ENCODE measurements at places on chromosomes 3 and 15. TPM values are rescaled to one million over a fixed set of nuclear protein-coding genes. Genes with fewer than 3 reads are reported as not detected.
A peak's percentile ranks its signal among the peaks of the same experiment; 100 is the strongest.

GRCh38 chr3:194750491-194750828 is 64.8 kb downstream of the FAM43A start:
- H3K27me3 ChIP-seq = peaks cover 61% of the 10 kb centered on the region
- no peaks in the 10 kb centered on the region for H3K36me3 ChIP-seq
- H3K4me3 ChIP-seq = no peak overlapping the region
- no peaks in the 10 kb centered on the region for H3K4me1 ChIP-seq

The INTS14 gene
- 46.5 TPM for total RNA-seq

GRCh38 chr3:197567904-197568681 is 12.3 kb upstream of the BDH1 start:
- DNase-seq = no peak
- H3K4me1 ChIP-seq = no peaks in the 10 kb centered on the region
- H3K27ac ChIP-seq = no peak overlapping the region
- no peaks in the 10 kb centered on the region for H3K36me3 ChIP-seq
- H3K27me3 ChIP-seq = no peaks in the 10 kb centered on the region

- H3K4me1 ChIP-seq = no peaks in the 10 kb centered on the region
- H3K4me3 ChIP-seq = no peak overlapping the region
- no peak overlapping the region for H3K27ac ChIP-seq
Measured at GRCh38 chr3:51591231-51591630, 52.7 kb downstream of the RAD54L2 start.

DNA sequence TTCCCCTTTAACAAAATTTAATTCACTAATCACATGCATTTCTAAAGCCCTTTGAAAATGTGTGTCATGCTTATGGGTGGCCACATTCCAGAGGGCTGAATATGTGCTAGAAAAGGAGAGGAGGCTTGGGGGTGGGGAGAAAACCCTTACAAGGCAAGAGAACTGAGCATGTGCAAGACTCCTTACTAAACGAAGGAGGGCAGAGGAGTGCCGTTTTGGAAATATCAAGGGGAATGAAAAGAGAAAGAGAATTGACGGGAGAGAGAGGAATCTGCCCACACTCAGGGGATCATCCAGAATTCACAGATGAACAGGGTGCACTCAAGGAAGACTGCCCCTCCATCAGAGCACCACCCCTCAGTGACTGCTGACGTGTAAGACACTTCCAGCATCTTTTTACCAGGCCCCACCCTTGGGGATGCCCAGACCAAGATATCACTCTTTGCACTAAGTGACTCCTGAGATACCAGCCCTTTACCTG is 37.9 kb upstream of the TSC22D2 start:
- H3K4me3 ChIP-seq = no peak overlapping the region
- DNase-seq = peak; percentile 63
- no peaks in the 10 kb centered on the region for H3K4me1 ChIP-seq
- no peaks in the 10 kb centered on the region for H3K27me3 ChIP-seq

The C2CD4A gene
- total RNA-seq = not detected

- H3K27ac ChIP-seq = no peak overlapping the region
- H3K4me3 ChIP-seq = no peak overlapping the region
- DNase-seq = no peak
- H3K27me3 ChIP-seq = no peaks in the 10 kb centered on the region
- no peaks in the 10 kb centered on the region for H3K36me3 ChIP-seq
- no peaks in the 10 kb centered on the region for H3K4me1 ChIP-seq
Measured at GRCh38 chr3:110680450-110680849, 391.2 kb upstream of the NECTIN3 start.

DNA sequence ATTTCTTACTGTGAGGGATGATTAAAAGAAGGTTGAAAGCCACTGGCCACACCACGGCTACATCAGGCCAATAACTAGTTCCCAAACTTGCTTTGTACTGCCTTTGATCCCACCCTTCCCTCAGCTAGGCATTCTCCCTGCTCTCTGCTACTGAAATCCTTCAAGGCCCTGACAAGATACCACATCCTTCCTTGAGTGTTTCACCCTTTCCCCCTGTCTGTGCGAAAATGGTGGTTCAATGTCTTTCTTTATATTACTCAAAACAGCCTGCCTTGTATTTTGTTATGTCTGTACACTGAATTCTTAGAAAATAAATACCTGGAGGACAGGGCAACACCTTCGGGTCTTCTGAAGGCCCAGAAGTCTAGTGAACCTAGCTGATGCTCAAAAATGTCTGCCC is 932 bp upstream of the VPS8 start:
- H3K4me3 ChIP-seq = no peak overlapping the region
- H3K4me1 ChIP-seq = peaks cover 6% of the 10 kb centered on the region
- no peak for DNase-seq
- no peaks in the 10 kb centered on the region for H3K27me3 ChIP-seq

The STRIT1 gene
- not detected for total RNA-seq

The TMEM108 gene
- 9.9 TPM for total RNA-seq

GRCh38 chr15:51156957-51157356 is 62.3 kb upstream of the TNFAIP8L3 start:
- H3K4me3 ChIP-seq = no peak overlapping the region
- no peak for DNase-seq
- H3K27me3 ChIP-seq = peaks cover 15% of the 10 kb centered on the region
- H3K36me3 ChIP-seq = no peaks in the 10 kb centered on the region
- H3K4me1 ChIP-seq = 0 out of 3 replicates have a peak, but pooled peaks cover 4% of the 10 kb centered on the region

- no peaks in the 10 kb centered on the region for H3K27me3 ChIP-seq
- no peak overlapping the region for H3K27ac ChIP-seq
- DNase-seq = no peak
- no peaks in the 10 kb centered on the region for H3K36me3 ChIP-seq
- no peaks in the 10 kb centered on the region for H3K4me1 ChIP-seq
Measured at GRCh38 chr15:80760960-80761359, 18.2 kb upstream of the CEMIP start.

GRCh38 chr15:76866716-76867321 is 38.3 kb downstream of the SCAPER start:
- no peak overlapping the region for H3K4me3 ChIP-seq
- no peak overlapping the region for H3K27ac ChIP-seq
- DNase-seq = no peak
- H3K27me3 ChIP-seq = no peaks in the 10 kb centered on the region
- no peaks in the 10 kb centered on the region for H3K36me3 ChIP-seq

The SELENOS gene
- total RNA-seq = 37.9 TPM

GRCh38 chr3:10025205-10026083 is 793 bp upstream of the FANCD2 start:
- H3K4me1 ChIP-seq = peaks cover 10% of the 10 kb centered on the region
- H3K36me3 ChIP-seq = peaks cover 65% of the 10 kb centered on the region
- H3K27me3 ChIP-seq = no peaks in the 10 kb centered on the region
- peak overlapping the region; percentile 81 for H3K4me3 ChIP-seq

DNA sequence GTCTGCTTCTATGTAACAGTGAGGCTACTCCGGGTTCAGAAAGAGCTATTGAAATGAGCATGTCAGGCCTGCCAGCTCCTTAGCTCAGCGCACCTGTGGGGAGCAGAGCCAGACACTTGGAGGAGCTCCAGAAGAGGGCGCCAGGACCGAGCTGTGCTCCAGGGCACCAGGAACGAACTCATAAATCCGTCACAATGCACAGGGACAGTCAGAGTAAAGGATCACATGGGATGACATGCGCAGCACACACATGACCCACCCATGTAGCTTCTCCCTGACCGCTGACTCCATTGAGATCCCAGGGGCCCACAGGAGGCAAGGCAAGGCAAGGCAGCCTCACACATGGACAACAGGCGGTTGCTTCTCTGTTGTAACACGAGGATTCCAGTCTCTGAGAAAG is 26.0 kb upstream of the GNB5 start:
- no peaks in the 10 kb centered on the region for H3K36me3 ChIP-seq
- peak; percentile 9 for DNase-seq
- no peaks in the 10 kb centered on the region for H3K4me1 ChIP-seq
- H3K4me3 ChIP-seq = no peak overlapping the region

GRCh38 chr15:74043425-74044266 is 38.7 kb downstream of the GOLGA6A start:
- no peaks in the 10 kb centered on the region for H3K27me3 ChIP-seq
- H3K36me3 ChIP-seq = no peaks in the 10 kb centered on the region
- peak; percentile 8 for DNase-seq
- no peak overlapping the region for H3K27ac ChIP-seq

- no peaks in the 10 kb centered on the region for H3K36me3 ChIP-seq
- H3K4me3 ChIP-seq = 0 out of 2 replicates have a peak overlapping the region, but pooled peaks have one; percentile 11
- H3K27ac ChIP-seq = no peak overlapping the region
- H3K27me3 ChIP-seq = no peaks in the 10 kb centered on the region
Measured at GRCh38 chr3:188947401-188948280, 224.1 kb upstream of the TPRG1 start.

GRCh38 chr3:60935709-60936108 is 315.5 kb downstream of the FHIT start:
- no peak for DNase-seq
- H3K4me1 ChIP-seq = no peaks in the 10 kb centered on the region
- no peak overlapping the region for H3K27ac ChIP-seq
- no peaks in the 10 kb centered on the region for H3K27me3 ChIP-seq
- no peaks in the 10 kb centered on the region for H3K36me3 ChIP-seq

GRCh38 chr3:129722527-129722926 is 116.1 kb upstream of the PLXND1 start:
- no peaks in the 10 kb centered on the region for H3K4me1 ChIP-seq
- H3K4me3 ChIP-seq = no peak overlapping the region
- no peak overlapping the region for H3K27ac ChIP-seq
- H3K27me3 ChIP-seq = no peaks in the 10 kb centered on the region
- H3K36me3 ChIP-seq = no peaks in the 10 kb centered on the region
- DNase-seq = no peak

- H3K4me1 ChIP-seq = no peaks in the 10 kb centered on the region
- H3K36me3 ChIP-seq = no peaks in the 10 kb centered on the region
- no peaks in the 10 kb centered on the region for H3K27me3 ChIP-seq
- no peak overlapping the region for H3K27ac ChIP-seq
- no peak for DNase-seq
Measured at GRCh38 chr15:98002866-98003265, 42.4 kb downstream of the ARRDC4 start.

The OR4F15 gene
- not detected for total RNA-seq

DNA sequence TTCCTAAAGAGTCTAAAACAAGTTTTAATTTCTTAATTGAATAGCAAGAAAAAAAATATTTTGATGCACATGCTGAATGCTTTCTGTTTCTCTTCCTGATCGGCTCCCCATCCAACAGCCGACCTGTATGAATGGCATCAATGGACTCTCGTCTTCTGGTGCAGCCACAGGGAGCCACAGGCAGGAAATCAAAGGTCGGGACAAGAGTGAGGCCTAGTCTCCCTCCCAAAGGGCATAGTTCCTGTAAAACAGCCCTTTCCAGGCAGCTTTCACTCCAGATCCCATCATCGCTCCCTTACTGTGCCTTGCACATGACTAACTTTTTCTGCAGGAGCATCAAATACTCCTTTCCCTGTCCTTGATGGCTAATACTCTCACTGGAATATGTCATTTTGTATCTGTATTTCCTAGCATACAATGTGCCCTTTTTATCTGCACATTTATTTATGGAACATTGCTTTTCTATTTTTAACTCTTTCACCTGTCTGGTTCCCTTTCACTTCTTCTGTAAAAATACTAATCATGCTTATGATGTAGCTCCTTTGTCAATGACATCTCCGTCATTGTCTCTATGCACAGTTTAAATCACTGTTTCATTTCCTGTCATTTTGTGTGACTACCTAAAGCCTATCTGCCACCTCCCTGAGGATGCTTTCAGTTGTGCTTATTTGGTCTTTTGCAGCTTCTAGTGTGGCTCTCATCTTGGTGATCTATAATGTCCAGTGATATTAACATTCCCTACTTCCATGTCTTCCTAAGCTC is 326.2 kb downstream of the CTNNB1 start:
- no peak overlapping the region for H3K4me3 ChIP-seq
- H3K27me3 ChIP-seq = no peaks in the 10 kb centered on the region
- H3K4me1 ChIP-seq = no peaks in the 10 kb centered on the region
- no peaks in the 10 kb centered on the region for H3K36me3 ChIP-seq
- no peak overlapping the region for H3K27ac ChIP-seq

The ZPLD1 gene
- total RNA-seq = not detected

DNA sequence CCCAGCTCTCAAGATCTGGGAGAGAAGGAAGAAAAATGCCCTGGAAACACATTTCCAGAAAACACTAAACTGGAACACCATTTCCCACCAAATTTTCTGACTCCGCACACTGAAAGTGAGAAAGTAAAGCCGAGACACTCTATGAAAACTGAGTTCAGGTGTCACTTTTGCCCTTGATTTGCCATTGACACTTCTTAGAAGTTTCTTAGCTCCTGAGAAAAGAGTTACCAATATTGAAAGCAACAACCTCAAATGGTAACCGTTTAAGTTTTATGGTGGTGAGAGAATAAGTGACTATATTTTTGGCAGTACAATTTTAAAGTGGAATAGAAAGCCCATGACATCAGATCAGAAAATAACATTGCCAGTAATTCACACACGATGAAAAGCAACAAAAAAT is 39.0 kb downstream of the CD86 start:
- H3K4me1 ChIP-seq = no peaks in the 10 kb centered on the region
- no peaks in the 10 kb centered on the region for H3K27me3 ChIP-seq
- H3K27ac ChIP-seq = no peak overlapping the region
- H3K4me3 ChIP-seq = no peak overlapping the region
- H3K36me3 ChIP-seq = no peaks in the 10 kb centered on the region

- DNase-seq = no peak
- peaks cover 19% of the 10 kb centered on the region for H3K4me1 ChIP-seq
- H3K27me3 ChIP-seq = no peaks in the 10 kb centered on the region
- H3K4me3 ChIP-seq = no peak overlapping the region
- no peaks in the 10 kb centered on the region for H3K36me3 ChIP-seq
Measured at GRCh38 chr3:52039846-52040245, 16.5 kb downstream of the DUSP7 start.

GRCh38 chr3:174488527-174488926 is 370.6 kb upstream of the NAALADL2 start:
- H3K36me3 ChIP-seq = no peaks in the 10 kb centered on the region
- no peaks in the 10 kb centered on the region for H3K27me3 ChIP-seq
- no peak overlapping the region for H3K27ac ChIP-seq
- H3K4me3 ChIP-seq = no peak overlapping the region
- DNase-seq = no peak

- no peak overlapping the region for H3K4me3 ChIP-seq
- H3K4me1 ChIP-seq = peaks cover 15% of the 10 kb centered on the region
- no peaks in the 10 kb centered on the region for H3K36me3 ChIP-seq
- DNase-seq = peak; percentile 60
- H3K27ac ChIP-seq = no peak overlapping the region
Measured at GRCh38 chr3:32240159-32240545, 1.7 kb downstream of the CMTM8 start.

DNA sequence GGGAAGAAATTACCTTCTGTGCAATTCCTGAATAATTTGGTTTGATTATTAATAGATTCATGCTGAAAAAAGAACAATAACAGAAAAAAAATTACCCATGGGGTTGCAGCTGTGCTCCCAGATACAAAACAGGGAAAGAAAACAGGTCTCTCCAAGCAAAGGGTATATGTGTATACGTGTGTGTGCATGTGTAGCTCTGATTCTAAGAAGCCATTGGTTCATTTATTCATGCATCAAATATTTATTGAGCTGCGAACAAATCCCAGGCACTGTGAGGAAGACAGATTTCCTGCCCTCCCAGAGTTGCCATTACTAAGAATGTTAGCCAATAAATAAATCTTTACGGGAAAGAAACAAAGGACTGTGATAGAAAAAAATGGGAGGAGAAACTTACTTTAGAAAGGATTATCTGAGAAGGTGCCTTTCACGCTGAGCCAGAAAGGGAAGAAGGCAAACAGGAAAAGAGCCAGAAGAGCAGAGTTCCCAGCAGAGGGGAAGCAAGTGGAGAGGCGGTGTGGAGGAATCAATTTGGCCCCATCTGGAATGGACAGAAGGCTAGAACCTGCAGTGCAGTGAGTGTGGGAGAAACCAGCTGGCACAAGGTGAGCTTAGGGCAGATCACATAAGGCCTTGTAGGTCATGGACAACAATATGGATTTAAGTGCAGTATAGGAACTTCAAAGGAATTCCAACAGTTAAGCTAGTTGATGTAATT is 20.7 kb downstream of the CHL1 start:
- H3K27ac ChIP-seq = no peak overlapping the region
- no peaks in the 10 kb centered on the region for H3K27me3 ChIP-seq
- no peaks in the 10 kb centered on the region for H3K36me3 ChIP-seq
- no peaks in the 10 kb centered on the region for H3K4me1 ChIP-seq
- no peak for DNase-seq

The ABTB1 gene
- total RNA-seq = 1.9 TPM

The CASR gene
- total RNA-seq = not detected

Data from K562 (cell line).